ENCODE measurements at places on chromosomes 1 and 21. TPM values are rescaled to one million over a fixed set of nuclear protein-coding genes. Genes with fewer than 3 reads are reported as not detected.

Gene ERRFI1
- 24.6 TPM for polyA plus RNA-seq

GRCh38 chr1:66557157-66557556, 23.2 kb downstream of the SGIP1 start:
- no peak for DNase-seq

Gene AUNIP
- 3.0 TPM for polyA plus RNA-seq

DNA sequence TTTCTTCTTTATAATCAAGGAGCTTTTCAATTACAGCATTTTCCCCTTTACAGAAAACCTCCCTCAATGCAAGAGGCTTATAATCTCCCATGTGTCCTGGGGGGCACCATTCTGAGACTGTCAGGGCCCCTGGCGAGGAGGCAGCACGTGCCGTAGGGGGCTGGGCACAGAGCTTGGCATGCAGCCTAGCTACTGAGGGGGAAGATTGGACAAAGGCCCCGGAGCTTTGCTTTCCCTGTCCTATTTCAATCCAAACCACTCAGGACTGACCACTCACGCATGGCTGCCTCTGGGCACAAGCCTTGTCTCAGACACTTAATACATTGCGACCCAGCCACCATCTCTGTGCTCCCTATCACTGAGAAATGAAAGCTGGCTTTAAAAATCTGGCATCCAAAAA, 2.8 kb upstream of the RAP1GAP start:
- no peak for DNase-seq

Gene IGSF3
- 28.9 TPM for polyA plus RNA-seq

GRCh38 chr1:201982623-201983379, at the start of gene RNPEP:
Gene RNPEP, plus strand, starts transcription at chr1:201982648. Its CDS starts 19 bp downstream, at chr1:201982667.
- DNase-seq, result peak; percentile 76

Gene GJB3
- polyA plus RNA-seq, result 0.30 TPM

Gene FPGT
- 23.4 TPM for polyA plus RNA-seq

DNA sequence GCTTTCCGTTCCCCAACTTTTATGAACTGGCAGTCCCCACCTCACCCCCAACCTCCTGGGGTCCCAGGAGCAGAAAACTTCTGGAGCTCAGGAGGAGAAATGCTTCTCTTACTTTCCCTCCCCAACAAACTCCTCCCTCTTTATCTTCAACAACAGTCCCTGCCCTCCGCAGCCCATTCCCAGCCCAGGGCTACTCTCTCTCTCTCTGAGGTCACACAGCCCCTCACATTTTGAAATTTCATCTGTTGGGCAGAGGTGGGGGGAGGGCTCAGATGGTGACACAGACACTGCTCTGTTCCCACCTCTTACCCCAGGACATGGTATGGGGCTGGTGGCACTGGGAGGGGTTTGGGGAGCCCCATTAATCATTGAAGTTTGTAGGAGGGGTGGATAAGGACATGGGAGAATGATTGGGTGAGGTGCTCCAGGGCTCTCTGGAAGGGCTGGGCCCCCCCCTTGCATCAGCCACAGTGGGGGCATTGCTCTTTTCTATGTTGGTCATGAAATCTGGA, 6.0 kb downstream of the PIK3CD start:
- DNase-seq, result no peak

GRCh38 chr1:113905435-113905861, 322 bp downstream of the DCLRE1B start:
- DNase-seq, result peak; percentile 5

Gene TMCC2
- polyA plus RNA-seq, result 10.3 TPM

Gene LCE1B
- not detected for polyA plus RNA-seq

GRCh38 chr1:2786329-2787162, 14.9 kb downstream of the TTC34 start:
- DNase-seq, result no peak

Gene FLG
- 1.6 TPM for polyA plus RNA-seq

DNA sequence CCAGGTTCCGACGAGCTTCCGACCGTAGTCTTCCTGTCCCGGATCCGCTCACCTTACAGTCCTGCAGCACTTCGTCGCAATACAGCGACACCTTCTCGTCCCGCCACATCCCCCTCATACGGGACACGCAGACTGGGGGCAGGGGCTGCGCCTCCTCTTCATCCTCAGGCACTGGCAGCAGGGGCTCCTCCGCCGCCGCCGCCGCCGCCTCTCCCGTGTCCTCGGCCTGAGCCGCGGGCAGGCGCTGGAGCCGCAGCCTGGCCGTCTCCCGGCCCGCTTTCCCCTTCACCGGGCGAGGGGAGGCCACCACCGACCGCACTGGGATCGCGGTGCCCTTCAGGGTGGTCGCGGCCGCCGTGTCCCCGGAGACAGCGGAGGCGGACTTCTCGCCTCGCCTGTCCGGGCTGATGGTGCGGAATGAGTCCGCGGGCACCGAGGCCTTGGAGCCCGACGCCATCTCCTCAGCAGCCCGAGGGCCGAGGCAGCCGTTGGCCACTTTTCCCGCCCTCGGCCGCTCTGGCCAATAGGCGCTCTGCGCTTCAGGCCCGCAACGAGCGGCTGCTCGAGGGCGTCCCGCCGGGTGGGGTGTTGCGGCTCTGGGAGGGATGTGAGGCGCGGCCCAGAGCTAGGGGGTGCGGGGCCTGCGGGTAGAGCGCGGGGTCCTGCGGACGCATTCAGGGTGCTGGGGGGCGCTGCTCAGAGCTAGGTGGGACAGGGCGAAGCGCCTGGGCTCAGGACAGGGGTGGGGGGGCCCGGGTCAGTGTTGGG, at the start of gene SHCBP1L:
Gene SHCBP1L (minus strand): TSS at position 490 of the 768 bp plus-strand sequence. CDS start 33 bp downstream, at position 457.
- DNase-seq, result no peak
